ENCODE measurements at places on chromosomes 11 and 22. TPM values are rescaled to one million over a fixed set of nuclear protein-coding genes. Genes with fewer than 3 reads are reported as not detected.

DNA sequence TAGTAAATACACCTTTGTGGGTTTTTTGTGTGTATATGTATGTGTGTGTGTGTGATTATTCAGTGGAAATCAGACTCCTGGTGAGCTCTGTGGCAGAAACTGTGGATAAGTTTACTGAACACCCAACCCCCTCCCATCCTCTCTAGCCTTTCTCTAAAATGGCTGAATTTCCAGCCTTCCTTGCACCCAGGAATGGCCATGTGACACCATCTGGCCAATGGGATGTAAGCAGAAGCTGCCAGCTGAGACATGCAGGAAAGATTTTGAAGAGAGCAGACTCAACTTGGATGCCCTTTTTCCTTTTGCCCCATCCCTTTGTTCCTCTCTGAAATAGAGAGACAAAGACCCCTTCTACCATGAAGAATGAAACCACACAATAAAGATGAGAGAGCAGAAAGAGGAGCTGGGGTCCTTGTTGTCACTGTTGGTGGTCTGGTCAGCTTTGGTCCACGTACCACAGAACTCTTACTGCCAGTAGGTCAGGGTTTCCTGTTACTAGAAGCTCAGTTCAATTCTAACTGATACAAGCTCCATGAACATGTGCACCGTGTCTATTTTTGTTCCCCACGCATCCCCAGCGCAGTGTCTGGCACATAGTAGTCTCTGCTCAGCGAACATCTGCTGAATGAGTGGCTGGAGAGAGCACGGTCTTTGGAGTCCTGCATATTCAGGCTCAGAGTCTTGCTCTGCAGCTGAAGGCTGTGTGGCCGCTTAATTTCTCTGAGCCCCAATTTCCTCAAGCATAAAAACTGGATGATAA, 57.5 kb downstream of the SEZ6L start:
- no peak for DNase-seq

INS gene
- not detected for polyA plus RNA-seq

- DNase-seq, result no peak
Observed at GRCh38 chr11:126357055-126357962, 1.8 kb downstream of the ST3GAL4 start.

CATSPER1 gene
- polyA plus RNA-seq, result not detected

GLYATL1B gene
- polyA plus RNA-seq, result not detected

GRCh38 chr22:31927562-31927961, 16.8 kb upstream of the YWHAH start:
- no peak for DNase-seq
